ENCODE measurements at places on chromosomes 16 and 17.

DNA sequence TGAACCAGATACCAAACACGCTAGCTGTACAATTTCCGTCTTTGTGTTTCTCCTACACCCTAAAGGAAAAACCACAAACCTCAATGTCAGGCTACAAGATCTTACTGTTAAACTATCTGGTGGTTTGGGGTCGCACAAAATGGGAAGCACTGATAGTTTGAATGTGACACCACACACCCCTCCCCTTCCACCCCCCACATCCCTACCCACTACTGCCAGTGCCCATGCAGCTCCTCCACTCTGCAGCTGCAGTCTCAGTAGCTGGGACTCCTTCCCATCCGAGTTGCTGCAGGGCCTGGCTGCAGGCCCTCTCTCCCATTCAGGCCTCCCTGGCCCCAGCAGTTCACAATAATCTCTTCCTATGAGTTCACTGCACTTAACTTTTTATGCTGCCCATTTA lies 18.4 kb downstream of the TRAP1 start:
- DNase-seq, result no peak

DNA sequence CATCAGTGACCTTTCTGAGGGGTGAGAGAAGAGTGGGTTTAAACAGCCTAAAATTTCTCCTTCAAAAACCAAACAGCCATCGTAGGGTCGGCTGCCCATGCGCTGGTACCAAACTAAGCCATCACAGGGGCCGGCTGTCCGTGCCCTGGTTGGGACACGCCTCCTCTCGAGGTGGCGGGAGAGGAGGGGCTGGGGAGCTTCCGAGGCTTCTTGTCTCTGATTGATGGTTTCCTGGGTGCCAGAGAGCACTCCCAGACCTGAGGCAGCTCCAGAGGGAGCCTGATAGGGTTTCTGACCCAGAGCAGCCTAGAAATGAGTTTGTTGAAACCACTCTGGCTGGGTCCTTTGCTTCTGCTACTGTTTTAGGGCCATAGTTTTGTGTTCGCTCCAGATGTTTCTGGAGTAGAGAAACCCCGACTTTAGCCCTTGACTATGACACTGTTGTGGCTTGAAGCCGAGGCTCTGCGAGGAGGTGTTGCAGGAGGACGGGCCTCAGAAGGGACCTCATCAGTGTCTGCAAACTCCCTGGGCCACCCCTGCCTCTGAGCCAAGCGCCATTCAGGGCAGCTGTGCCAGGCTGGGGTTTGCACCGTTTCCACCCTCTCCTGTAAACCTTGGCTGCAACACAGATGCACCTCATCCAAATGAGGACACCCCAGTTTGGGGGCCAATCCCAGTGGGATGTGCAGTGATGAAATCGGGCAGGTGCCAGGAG lies 6.2 kb downstream of the ZNF276 start:
- no peak for DNase-seq

- DNase-seq, result no peak
Observed at GRCh38 chr17:3826191-3826590, 19.9 kb downstream of the NCBP3 start.

DNA sequence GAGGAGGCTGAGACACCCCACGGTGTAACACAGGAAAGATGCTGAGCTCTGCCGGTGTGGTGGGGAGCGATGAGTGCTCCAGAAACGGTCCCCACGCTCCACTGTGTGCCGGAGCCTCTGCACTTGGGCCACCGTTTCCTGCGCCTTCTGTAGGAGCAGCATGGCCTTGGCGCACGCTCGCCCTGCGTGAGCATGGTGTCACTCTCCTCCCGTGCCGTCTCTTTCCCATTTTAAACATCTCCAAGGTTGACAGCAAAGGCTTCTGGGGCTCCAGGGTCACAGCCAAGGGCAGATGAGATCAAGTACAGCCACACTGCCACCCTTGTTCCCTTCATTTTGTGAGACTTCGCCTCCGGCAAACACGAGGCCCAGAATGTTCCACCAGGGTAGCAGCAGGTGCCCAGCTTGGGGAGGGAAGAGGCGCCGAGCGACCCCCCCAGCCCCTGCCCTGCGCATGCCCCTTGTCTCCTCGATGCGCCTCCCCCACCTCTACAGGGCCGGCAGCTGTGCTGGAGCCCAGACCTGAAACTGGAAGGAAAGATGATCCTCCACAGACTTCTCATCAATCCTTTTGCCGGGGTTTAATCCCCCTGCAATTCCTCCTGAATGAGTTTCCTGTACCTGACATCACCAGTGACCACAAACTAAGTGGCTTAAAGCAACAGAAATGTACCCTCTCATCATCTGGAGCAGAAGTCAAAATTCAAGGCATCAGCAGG lies 19.9 kb upstream of the OSGIN1 start:
- no peak for DNase-seq

DNA sequence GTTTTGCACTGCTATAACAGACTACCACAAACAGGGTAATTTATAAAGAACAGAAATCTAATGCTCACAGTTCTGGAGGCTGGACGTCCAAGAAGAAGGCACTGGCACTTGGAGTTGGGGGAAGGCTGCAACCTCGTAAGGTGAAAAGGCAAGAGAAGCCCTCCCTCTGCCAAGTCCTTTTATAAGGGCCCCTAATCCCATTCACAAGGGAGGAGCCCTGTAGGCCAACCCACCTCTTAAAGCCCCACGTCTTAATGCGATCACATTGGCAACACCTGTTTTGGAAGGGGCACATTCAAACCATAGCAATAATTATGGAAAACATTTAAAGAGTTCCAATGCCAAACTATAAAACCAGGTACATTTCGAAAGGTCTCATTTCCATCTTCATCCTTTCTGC lies 5.2 kb downstream of the PKD1L3 start:
- no peak for DNase-seq

DNA sequence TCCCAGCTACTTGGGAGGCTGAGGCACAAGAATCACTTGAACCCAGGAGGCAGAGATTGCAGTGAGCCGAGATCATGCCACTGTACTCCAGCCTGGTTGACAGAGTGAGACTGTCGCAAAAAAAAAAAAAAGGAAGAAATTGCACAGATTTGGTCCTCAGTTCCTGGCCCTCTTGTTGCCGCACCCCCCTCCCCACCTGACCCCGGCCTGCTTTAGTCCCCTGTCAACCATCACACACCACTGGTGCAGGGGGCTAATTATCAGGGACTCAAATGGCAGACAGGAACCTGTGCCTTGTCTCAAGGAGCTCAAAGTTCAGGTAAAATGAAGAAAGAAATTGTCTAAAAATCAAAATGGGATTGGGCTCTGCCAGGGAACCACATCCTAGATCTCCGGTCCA lies 28.1 kb downstream of the NGFR start:
- no peak for DNase-seq

DNA sequence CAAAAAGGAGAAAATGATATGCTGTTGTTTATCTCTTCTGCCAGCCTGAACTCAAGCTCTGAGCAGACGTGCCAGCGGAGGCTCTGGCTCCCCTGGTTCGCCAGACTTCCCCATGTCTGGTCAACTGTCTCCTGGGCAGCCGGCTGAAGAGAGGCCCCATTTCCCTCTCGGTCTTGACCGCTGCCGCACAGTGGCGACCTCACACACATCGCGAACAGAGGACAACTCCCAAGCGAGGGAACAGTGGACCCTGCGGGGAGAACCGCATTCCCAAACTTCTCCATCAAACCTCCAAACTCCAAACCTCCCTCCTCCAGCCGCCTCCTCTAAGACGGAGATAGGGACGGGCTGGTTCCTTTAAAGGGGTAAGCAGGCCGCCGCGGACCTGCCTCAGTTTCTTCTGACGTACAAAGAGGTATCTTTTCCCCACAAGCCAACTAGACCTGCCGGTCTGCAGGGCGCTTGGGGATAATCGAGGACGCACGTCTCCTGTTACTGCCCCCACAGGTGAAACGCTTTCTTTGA lies 24.9 kb upstream of the RFFL start:
- no peak for DNase-seq

DNA sequence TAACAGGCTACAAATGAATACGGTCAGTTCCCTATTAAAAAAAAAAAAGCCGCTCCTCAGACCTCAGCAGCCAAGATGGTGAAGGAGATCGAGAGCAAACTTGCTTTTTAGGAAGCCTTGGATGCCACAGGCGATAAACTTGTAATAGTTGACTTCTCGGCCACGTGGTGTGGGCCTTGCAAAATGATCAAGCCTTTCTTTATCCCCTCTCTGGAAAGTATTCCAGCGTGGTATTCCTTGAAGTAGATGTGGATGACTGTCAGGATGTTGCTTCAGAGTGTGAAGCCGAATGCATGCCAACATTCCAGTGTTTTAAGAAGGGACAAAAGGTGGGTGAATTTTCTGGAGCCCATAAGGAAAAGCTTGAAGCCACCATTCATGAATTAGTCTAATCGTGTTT lies 11.8 kb upstream of the GGT6 start:
- DNase-seq, result no peak

- DNase-seq, result no peak
Observed at GRCh38 chr17:39122991-39123390, 28.4 kb downstream of the PLXDC1 start.

- no peak for DNase-seq
Observed at GRCh38 chr16:47734987-47735594, 274.0 kb downstream of the PHKB start.
